ENCODE measurements at places on chromosomes 13 and 19.
A peak's percentile ranks its signal among the peaks of the same experiment; 100 is the strongest.

GRCh38 chr19:42042455-42043170 is 27.4 kb downstream of the GRIK5 start:
- no peak for DNase-seq

DNA sequence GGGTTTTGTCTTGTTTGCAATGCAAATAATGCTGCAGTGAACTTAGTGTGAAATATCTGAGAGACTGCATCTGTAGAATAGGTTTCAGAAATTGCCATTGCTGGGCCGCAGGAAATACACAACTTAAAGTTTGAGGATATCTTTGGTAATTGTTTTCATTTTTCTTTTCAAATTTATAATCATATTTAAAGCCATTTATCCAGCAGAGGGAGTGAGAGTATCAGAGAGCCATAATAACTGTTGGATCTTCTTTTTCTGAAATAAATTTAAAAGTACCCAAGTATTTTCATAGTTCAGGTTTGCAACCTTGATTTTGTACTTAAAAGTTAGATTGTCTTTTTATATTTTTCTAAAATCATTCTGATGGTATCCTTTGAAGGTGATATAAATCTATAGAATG is 99.4 kb downstream of the ZMYM2 start:
- DNase-seq, result no peak

DNA sequence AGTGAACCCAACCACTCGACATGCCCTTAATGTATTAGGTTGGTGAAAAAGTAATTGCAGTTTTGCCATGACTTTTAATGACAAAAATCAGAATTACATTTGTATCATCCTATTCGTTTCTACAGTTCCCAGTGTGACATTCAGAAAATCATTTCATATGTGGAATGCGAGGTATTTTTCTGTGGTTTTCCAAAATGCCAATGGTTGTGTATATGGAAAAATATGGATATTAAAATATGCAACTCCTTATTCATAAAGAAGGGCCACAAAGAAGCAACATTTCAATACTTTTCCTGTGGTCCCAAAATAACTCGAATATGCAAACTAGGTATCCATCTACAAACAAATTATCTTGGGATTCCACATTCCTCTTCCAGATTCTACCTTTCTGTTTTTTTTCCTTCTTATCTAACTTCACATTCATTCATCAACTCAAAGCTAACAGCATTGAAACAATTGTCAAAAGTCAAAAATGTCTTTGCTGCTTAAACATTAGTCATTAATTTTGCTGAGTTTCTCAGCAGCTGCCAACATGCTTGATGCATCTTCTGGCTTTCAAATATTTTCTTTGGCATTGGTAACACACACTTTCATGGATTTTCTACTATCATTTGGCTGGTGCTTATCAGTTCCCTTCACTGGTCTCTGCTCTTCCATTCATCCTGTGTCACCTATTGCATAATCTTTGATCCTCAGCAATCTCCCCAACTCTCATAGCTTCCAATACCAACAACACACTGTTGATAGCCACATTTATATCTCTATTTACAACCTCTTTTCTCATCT is 1445.4 kb downstream of the EFNB2 start:
- no peak for DNase-seq

DNA sequence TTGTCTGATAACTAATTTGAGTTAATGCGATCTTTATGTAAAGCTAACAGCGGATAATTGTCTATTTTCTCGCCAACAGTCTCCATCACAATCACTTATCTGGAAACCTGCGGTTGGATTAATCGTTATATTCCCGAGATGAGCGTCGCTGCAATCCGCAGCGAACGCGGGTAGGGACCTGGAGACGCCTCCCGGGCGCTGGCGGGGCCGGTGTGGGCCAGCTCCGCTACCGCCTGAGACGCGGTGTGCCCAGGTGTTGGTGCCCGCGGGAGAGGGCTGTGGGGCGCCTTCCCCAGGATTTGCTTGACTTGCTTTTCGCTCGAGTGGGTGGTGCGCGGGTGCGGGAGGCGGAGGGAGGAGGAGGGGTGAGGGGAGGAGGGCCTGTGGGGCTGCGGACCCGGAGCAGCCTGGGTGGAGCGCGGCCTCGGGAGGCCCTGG is 38.3 kb downstream of the SOX1 start:
- DNase-seq, result no peak

DNA sequence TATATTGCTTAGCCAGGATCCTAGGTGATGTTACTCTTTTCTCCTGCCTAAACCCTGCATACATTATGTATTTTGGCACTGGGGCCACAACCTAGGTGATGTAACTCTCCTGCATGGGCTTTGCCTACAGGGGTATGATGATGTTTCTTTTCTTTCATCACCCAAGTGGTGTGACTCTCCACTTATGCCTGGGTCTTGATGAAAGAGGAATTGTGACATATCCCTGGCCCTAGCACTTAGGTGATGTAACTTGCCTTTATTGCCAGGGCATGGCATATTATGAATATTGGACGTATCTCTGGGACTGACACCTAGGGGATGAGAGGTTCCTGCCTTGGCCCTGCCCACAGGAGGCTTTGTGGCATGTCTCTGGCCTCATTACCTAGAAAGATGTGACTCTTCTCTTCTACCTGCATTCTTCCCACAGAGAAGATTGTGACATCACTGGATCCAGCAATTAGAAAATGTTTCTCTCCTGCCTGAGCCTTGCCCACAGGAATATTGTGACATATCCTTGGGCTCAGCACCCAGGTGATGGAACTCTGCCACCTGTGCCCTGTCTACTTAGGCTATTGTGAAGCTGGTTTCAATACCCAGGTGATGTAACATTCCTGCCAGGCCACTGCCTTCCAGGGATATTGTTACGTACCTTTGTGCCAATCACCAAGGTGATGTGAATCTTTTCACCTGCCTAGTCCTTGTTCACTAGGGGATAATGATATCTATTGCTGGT is 27.3 kb upstream of the ZNF254 start:
- no peak for DNase-seq

GRCh38 chr19:46471116-46471733 is at the start of gene PNMA8A:
PNMA8A (minus strand) TSS chr19:46471563; CDS start chr19:46471035, 528 bp downstream.
- DNase-seq, result no peak

- no peak for DNase-seq
These were observed 12.1 kb upstream of the CEACAM16 start for GRCh38 chr19:44686896-44687295.

DNA sequence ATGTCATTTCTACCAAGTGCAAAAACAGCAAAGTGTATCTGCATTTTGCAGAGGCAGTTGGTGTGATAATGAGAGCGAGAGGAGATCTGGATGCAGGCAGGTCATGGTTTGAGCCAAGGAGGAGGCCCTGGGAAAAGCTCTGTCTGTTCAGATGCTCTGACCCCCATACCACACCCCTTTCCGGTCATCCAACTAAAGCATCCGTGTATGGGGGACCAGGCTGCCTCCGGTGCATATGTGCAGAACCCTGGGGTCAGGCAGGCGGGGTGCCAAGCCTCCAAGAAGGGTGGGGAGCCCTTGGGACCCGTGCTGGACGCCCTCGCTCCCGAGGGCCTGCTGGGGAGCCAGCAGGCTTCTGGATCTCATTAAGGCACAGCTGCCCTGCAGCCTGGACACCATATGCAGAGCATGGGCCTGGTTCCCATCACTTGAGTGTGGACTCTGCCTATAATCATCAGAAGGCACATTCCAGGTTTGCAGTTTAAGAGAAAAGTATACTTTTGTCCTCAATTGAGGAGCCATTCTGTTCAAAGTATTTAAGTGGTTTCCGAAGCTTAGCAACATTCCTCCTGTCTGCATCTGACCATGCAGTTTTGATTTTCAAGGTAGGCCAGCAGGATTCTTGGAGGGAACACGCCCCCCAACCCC is 56.1 kb downstream of the ALOX5AP start:
- no peak for DNase-seq

DNA sequence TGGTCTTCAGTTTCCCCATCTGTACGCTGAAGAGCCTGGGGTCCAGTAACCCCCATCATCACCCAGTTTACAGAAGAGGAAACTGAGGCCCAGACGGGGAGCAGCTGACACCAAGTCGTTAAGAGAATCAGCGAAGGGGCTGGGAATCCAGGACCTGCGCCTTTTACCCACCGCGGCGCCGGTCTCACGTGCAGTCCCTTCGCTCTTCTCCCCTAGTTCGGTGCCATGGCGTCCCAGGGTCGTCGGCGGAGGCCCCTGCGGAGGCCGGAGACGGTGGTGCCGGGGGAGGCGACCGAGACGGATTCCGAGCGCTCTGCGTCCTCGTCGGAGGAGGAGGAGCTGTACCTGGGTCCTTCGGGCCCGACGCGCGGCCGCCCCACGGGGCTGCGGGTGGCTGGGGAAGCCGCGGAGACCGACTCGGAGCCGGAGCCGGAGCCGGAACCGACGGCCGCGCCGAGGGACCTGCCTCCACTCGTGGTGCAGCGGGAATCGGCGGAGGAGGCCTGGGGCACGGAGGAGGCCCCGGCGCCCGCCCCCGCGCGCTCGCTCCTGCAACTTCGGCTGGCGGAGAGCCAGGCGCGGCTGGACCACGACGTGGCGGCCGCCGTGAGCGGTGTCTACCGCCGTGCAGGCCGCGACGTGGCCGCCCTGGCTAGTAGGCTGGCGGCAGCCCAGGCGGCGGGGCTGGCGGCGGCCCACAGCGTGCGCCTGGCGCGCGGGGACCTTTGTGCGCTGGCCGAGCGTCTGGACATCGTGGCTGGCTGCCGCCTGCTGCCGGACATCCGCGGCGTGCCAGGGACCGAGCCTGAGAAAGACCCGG is 698 bp downstream of the BLOC1S3 start:
- DNase-seq, result no peak

DNA sequence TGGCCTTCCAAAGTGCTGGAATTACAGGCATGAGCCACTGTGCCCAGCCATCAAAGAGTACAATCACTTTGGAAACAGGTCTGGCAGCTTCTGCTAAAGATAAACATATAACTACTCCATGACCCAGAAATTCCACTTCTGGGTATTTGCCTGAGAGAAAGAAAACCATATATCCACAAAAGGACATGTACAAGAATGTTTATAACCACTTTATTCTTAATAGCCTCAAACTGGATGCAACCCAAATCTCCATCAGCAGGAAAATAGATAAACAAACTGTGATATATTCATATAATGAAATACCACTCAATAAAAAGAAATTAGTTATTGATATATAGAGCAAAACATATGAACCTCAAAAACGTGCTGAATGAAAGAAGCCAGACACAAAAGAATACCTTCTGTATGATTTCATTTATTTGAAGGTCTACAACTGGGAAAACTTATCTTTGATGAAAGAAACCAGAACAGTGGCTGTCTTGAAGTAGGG is 40.5 kb downstream of the TEX26 start:
- DNase-seq, result no peak

DNA sequence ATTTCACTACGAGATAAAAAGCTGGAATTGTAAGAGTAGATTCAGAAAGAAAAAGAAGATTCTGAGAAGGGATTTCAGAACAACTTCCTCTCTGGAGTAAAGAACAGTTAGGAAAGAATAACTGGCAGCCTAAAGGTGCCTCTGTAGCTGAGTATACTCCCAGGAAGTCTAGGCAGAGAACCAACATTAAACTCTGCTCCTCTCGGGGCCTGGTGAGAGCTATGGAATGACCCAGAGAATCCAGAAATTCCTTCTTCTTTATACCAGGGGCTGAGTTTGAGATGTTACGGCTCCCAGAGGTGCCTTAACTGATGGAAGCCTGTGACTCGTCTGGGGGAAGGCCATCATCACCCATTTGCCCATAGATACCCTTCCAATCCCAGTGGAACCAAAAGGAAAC is 39.1 kb downstream of the FAM216B start:
- DNase-seq, result no peak

- peak; percentile 67 for DNase-seq
These were observed 47.4 kb downstream of the TNFRSF19 start for GRCh38 chr13:23617551-23618024.

- no peak for DNase-seq
These were observed 46.4 kb downstream of the LIG4 start for GRCh38 chr13:108168929-108169328.

DNA sequence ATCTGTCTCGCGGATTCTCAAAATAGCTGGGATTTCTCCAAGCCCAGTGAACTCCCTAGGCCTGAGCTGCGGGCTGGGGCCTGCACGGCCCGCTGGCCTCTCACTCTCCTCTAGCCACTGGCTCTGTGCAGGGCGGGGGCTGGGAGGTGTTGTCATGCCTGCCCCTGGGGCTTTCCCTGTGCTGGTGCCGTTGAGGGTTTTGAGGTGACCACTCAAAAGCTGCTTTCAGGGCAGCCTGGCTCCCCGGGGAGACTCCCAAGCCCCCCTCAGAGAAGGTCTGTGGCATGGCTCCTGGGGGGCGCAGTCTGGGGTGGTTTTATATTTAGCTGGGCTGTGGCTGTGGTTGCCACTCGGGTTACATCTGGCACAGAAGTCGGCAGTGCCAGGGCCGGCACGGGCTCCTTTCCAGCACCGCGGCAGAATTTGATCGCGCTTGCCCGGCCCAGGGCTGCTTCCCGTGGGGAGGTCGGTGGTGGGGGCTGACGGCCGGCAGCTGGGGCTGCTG is 10.0 kb downstream of the NDUFB7 start:
- no peak for DNase-seq

- DNase-seq, result peak; percentile 52
These were observed 10.7 kb downstream of the EPSTI1 start for GRCh38 chr13:42981317-42981716.

GRCh38 chr19:37930416-37930815 is 23.4 kb downstream of the SIPA1L3 start:
- no peak for DNase-seq

DNA sequence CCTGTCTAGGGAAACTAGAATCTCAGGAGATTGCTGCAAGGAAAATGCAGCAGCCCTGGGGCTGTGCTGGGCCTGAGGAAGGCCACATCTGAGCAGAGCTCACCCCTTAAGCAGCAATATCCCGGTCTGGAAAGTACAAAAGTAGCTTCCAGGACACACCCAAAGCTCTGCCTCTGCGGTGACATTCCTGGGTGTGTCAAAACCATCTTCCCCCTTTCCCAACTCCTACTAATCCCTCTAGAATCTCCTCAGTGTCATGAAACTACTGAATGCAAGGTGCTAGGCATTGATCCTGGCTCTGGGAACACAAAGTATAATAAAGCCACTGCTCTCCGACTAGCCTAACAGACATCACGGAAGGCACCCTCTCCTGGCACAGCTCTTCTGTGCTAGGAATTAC is 5.0 kb downstream of the PBX4 start:
- no peak for DNase-seq

DNA sequence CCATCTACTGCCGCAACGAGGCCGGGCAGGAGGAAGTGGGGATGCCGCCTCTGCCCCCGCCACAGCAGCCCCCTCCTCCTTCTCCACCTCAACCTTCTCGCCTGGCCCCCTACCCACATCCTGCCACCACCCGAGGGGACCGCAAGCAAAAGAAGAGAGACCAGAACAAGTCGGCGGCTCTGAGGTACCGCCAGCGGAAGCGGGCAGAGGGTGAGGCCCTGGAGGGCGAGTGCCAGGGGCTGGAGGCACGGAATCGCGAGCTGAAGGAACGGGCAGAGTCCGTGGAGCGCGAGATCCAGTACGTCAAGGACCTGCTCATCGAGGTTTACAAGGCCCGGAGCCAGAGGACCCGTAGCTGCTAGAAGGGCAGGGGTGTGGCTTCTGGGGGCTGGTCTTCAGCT is 3.4 kb upstream of the NUP62 start:
- no peak for DNase-seq

Measured in skeletal muscle cell (primary cell).